ENCODE measurements at places on chromosomes 3 and 15. TPM values are rescaled to one million over a fixed set of nuclear protein-coding genes. Genes with fewer than 3 reads are reported as not detected.

Gene MOBP
- not detected for total RNA-seq

Gene NR1I2
- 0.22 TPM for total RNA-seq

Gene LSMEM2
- total RNA-seq = 0.37 TPM

Gene GOLGA6L4
- total RNA-seq = 0.19 TPM

Gene GRIP2
- 0.25 TPM for total RNA-seq

Gene GPR149
- total RNA-seq = not detected

Gene PEX5L
- 0.90 TPM for total RNA-seq

Gene GHRL
- total RNA-seq = not detected

Gene TRAIP
- 32.2 TPM for total RNA-seq

Gene PHC3
- total RNA-seq = 27.3 TPM

GRCh38 chr15:29226436-29227208 lies 43.0 kb downstream of the NSMCE3 start:
- H3K4me3 ChIP-seq = no peak overlapping the region
- no peaks in the 10 kb centered on the region for H3K36me3 ChIP-seq
- H3K4me1 ChIP-seq = peaks cover 12% of the 10 kb centered on the region
- no peaks in the 10 kb centered on the region for H3K27me3 ChIP-seq
- no peak overlapping the region for H3K27ac ChIP-seq
- no peak for DNase-seq

DNA sequence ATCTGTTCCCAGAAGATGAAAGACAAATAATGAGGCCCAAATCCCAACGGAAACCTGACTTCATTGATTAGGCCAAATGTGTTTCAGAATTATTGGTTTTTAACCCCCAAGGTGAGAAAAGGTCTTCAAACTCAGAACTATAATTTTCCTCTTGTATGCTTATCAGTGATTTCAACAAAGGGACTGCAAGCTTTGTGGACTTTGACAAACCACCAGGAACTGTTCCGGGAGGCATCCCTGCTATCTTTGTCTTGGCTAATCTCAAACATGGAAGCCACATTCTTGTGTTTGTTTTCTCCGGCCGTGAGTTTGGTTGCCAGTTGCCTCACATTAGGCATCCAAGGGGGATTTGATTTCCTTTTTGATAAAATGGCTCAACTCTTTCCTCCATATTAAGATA lies 19.5 kb downstream of the ARHGEF3 start:
- peak; percentile 51 for DNase-seq
- H3K27ac ChIP-seq = no peak overlapping the region
- no peaks in the 10 kb centered on the region for H3K27me3 ChIP-seq
- no peak overlapping the region for H3K4me3 ChIP-seq

- H3K4me3 ChIP-seq = no peak overlapping the region
- no peaks in the 10 kb centered on the region for H3K36me3 ChIP-seq
- no peak for DNase-seq
- H3K4me1 ChIP-seq = peaks cover 8% of the 10 kb centered on the region
- H3K27ac ChIP-seq = no peak overlapping the region
Measured at GRCh38 chr3:117243657-117244056, 534.1 kb downstream of the TUSC7 start.

GRCh38 chr15:33871980-33872379 lies 96.3 kb upstream of the CHRM5 start:
- peak; percentile 18 for DNase-seq
- no peaks in the 10 kb centered on the region for H3K36me3 ChIP-seq
- H3K27me3 ChIP-seq = no peaks in the 10 kb centered on the region
- H3K4me3 ChIP-seq = no peak overlapping the region
- no peak overlapping the region for H3K27ac ChIP-seq
- H3K4me1 ChIP-seq = peaks cover 13% of the 10 kb centered on the region

DNA sequence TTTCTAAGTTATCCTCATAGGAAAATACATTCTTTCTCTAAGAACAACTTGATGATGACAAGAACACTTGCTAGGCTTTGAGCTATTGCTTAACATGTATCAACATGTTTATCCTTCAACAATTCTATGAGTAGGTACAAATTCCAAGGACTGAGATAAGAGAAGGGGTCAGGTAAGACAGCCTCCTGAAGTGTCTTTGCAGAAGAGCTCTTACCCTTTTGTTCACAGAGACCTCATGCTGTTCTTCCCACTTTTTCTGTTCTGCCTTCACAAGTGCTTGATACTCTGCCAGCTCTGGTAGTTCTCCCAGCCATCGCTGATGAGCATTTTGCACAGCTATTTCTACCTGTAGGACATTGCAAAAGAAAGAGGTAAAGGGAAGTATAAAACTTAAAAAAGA lies 50.9 kb downstream of the CEP152 start:
- H3K36me3 ChIP-seq = peaks cover 11% of the 10 kb centered on the region
- peaks cover 20% of the 10 kb centered on the region for H3K4me1 ChIP-seq
- no peaks in the 10 kb centered on the region for H3K27me3 ChIP-seq
- peak; percentile 12 for DNase-seq

GRCh38 chr15:97903971-97904572 lies 56.4 kb upstream of the ARRDC4 start:
- no peak overlapping the region for H3K4me3 ChIP-seq
- H3K4me1 ChIP-seq = peaks cover 5% of the 10 kb centered on the region
- no peak overlapping the region for H3K27ac ChIP-seq
- DNase-seq = peak; percentile 91
- no peaks in the 10 kb centered on the region for H3K36me3 ChIP-seq

- no peaks in the 10 kb centered on the region for H3K36me3 ChIP-seq
- H3K4me3 ChIP-seq = no peak overlapping the region
- no peaks in the 10 kb centered on the region for H3K27me3 ChIP-seq
- H3K4me1 ChIP-seq = peaks cover 57% of the 10 kb centered on the region
- no peak for DNase-seq
- no peak overlapping the region for H3K27ac ChIP-seq
Measured at GRCh38 chr3:179884136-179884535, 152.6 kb downstream of the PEX5L start.

- DNase-seq = no peak
- no peaks in the 10 kb centered on the region for H3K36me3 ChIP-seq
- no peak overlapping the region for H3K4me3 ChIP-seq
Measured at GRCh38 chr3:140031170-140031569, 96.2 kb downstream of the CLSTN2 start.

DNA sequence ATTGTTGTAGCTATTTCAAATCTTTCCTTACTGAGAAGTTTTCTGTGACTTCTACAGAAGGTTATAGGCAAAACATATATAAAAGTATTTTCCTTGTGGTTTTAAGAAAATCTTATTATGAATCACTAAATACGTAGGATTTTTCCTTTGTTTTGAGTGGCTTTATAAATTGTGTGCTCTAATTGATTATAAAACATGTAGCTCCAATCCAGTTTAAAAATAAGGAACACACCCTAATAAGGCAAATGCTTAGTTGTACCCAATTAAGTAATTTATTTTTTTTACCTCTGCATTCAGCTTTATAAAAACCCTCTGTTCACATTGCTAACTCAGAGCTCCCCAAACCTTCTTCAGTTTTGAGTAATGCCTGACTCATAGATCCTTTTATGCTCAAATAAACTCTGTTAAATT lies 408.0 kb downstream of the NAALADL2 start:
- H3K36me3 ChIP-seq = no peaks in the 10 kb centered on the region
- no peaks in the 10 kb centered on the region for H3K4me1 ChIP-seq
- no peak for DNase-seq
- H3K27ac ChIP-seq = no peak overlapping the region

GRCh38 chr3:108103040-108103751 lies 12.4 kb upstream of the CD47 start:
- H3K27ac ChIP-seq = no peak overlapping the region
- H3K4me1 ChIP-seq = peaks cover 15% of the 10 kb centered on the region
- no peak for DNase-seq

GRCh38 chr3:169242708-169243513 lies 420.6 kb downstream of the MECOM start:
- no peaks in the 10 kb centered on the region for H3K36me3 ChIP-seq
- H3K4me3 ChIP-seq = peak overlapping the region; percentile 30
- H3K27me3 ChIP-seq = no peaks in the 10 kb centered on the region
- DNase-seq = no peak
- H3K4me1 ChIP-seq = peaks cover 60% of the 10 kb centered on the region

DNA sequence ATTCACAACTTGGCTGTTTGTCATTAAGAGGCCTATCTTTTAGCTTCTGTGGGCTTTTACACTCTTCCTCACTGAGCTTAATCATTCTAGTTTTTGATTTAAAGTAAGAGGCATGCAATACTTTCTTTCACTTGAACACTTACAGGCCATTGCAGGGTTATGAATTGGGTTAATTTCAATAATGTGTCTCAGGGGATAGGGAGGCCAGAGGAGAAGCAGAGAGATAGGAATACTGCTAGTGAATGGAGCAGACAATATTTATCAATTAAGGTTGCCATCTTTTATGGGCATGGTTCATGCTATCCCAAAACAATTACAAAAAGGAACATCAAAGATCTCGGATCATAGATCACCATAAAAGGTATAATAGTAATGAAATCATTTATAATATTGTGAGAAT lies 189.8 kb downstream of the EPHA3 start:
- H3K27ac ChIP-seq = no peak overlapping the region
- no peaks in the 10 kb centered on the region for H3K27me3 ChIP-seq
- DNase-seq = no peak
- no peaks in the 10 kb centered on the region for H3K4me1 ChIP-seq

DNA sequence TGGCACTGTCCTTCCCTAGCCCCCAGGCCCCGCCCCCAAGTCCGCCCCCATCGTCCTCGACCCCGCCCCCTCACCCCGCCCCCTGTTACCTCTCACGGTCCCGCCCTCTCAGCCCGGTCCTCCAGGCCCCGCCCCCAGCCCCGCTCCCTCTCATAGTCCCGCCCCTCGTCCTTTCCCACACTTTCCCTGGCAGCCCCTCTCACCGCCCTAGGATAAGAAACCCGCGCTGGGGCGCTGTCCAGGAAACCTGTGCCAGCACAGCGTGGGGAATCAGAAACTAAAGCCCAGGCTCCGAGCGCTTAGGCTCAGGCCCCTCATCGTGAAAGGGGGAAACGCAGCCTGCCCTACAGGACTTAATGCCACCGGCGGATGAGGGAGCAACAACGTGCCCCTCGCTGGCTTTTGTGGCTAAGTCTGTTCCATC lies 20.9 kb downstream of the TRPM1 start:
- H3K4me1 ChIP-seq = peaks cover 18% of the 10 kb centered on the region
- H3K4me3 ChIP-seq = peak overlapping the region; percentile 30
- DNase-seq = peak; percentile 94
- peaks cover 25% of the 10 kb centered on the region for H3K27me3 ChIP-seq
- no peaks in the 10 kb centered on the region for H3K36me3 ChIP-seq
- no peak overlapping the region for H3K27ac ChIP-seq

GRCh38 chr3:191330530-191331048 lies 263 bp upstream of the UTS2B start:
- H3K27ac ChIP-seq = no peak overlapping the region
- H3K4me3 ChIP-seq = peak overlapping the region; percentile 97
- no peaks in the 10 kb centered on the region for H3K36me3 ChIP-seq

GRCh38 chr3:13143381-13144004 lies 70.3 kb upstream of the IQSEC1 start:
- no peak overlapping the region for H3K4me3 ChIP-seq
- H3K4me1 ChIP-seq = no peaks in the 10 kb centered on the region
- no peaks in the 10 kb centered on the region for H3K27me3 ChIP-seq
- DNase-seq = no peak

DNA sequence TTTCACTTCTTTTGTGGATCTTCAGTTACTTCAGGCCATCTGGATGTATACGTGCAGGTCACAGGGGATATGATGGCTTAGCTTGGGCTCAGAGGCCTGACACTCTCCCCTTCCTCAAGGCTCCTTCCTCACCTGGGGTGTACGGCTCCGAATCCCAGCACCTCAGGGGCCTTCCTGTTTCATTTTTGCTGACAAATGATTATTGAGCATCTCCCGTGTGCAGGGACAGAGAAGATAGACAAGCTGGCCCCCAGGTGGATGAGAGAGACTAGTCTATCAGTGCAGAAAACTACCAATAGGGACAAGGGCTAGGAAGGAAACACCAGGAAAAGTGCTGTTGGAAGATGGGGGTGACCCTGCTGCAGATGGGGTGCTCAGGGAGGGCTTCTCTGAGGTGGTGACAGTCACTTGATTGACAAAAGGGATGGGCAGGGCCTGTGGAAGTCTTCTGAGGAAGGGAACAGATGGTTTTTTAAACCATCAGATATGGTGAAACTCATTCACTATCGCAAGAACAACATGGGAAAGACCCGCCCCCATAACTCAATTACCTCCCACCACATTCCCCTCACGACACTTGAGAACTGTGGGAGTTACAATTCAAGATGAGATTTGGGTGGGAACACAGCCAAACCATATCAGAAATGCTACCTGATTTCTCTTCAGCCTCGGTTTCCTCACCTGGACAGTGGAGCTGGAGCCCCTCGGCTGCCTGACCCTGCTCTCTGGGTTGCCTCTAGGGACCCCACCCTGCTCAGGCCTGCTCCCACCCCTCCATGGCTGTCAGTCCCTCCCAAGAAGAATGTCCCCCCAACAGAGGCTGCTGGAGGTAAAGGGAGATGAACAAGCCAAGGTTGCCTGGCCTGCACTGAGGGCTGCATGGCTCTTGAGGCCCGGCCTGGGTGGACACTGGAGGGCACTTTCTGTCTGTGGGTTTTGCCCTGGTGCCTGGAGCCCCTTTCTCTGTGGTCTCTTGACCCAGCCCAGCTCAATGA lies 37.2 kb upstream of the ACAD9 start:
- H3K27ac ChIP-seq = no peak overlapping the region
- no peaks in the 10 kb centered on the region for H3K36me3 ChIP-seq
- no peaks in the 10 kb centered on the region for H3K27me3 ChIP-seq
- DNase-seq = no peak

DNA sequence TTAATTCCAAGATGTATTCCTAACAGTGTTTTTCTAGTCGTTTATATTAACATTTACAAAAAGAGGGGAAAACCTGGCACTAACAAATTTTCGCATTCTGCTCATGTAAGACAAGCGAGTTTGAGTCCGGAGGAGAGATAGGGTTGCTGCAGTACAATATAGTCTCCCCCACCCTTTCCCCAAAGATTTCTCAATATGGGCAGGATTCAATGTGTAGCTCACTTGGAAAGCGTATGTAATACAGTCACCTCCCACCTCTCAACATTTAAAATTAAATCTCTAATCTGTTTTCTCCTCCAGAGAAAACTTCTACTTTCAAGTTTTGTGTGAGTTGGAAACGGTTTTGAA lies 57.9 kb downstream of the CMSS1 start:
- H3K27me3 ChIP-seq = peaks cover 58% of the 10 kb centered on the region
- H3K4me1 ChIP-seq = peaks cover 9% of the 10 kb centered on the region
- no peak overlapping the region for H3K27ac ChIP-seq
- H3K4me3 ChIP-seq = peak overlapping the region; percentile 53

DNA sequence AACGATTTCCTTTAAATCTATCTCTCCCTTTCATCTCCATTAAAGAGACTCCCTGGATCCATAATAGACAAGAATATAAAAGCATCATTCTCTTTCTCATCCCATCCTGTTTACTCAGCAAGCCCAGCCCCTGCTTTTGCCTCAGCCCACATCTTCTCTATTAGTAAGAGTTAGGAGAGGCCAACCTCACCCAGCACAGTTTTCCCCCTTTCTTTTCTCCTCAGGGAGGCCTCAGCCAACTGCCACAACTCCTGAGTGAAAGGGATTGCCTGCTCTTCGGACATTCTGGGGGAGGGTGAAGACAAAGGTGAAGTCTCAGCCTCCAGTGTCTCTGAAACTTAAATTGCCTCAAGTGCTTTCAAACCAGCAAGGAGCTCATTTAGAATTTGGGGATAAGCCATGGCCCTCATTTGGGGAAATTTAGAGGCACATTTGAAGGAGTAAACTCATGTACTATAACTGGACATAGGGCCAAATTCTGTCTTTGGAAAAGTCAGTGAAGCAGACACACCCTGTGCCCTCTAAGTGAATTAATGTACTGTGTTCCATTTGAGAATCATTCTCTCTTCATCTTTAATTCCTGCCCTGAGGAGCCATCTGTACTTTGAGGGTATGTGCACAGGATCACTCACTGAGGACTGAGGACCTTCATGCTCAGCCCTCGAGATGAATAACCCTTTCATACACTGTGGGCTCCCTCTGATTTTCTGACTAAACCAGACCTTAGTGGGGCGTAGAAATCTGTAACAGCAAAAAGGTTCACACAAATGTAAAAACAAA lies 82.5 kb downstream of the SOX2 start:
- DNase-seq = peak; percentile 54
- no peaks in the 10 kb centered on the region for H3K27me3 ChIP-seq
- H3K36me3 ChIP-seq = no peaks in the 10 kb centered on the region
